ENCODE measurements at places on chromosomes 3 and 15. TPM values are rescaled to one million over a fixed set of nuclear protein-coding genes. Genes with fewer than 3 reads are reported as not detected.

DNA sequence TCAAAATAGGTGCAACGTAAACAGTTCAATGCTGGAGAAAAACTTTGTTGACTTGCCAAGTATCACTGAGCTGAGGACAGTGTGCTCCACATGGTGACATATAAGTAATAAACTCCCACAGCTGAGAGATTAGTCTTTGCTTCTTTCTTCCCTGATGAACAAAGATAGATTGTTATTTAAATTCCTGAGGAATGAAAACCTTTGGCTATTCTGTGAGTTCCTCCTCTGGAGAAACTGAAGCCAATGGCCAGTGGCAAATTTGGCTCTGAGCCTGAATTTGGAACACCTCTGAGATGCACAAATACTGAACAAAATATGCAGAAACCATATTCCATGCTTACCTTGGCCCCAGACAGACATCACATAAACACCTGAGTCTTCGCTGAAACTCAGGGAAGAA lies 63.3 kb downstream of the RPL22L1 start:
- DNase-seq: no peak

GRCh38 chr3:10983219-10983916 lies 9.2 kb upstream of the SLC6A1 start:
- peak; percentile 13 for DNase-seq

The CISH gene
- total RNA-seq: 4.4 TPM

DNA sequence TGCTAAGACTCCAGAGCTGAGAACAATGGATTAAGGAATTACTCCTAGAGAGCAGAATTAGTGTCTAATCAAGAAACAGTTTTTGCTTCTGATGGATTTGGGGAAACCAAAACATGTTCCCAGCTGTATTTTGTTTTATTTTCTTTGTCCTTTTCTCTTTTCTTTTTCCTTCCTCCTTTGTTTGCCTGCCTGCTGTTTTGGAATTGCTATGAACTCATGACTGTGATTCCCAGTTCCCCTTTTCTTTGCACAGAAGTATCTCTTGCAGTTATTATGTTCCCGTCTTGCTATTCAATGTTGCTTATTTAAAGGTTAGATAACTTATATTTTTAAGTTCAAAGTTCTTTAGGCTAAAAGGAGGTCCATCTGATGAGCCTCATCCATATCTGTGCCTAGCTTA lies 77.0 kb upstream of the GBE1 start:
- no peak for DNase-seq

DNA sequence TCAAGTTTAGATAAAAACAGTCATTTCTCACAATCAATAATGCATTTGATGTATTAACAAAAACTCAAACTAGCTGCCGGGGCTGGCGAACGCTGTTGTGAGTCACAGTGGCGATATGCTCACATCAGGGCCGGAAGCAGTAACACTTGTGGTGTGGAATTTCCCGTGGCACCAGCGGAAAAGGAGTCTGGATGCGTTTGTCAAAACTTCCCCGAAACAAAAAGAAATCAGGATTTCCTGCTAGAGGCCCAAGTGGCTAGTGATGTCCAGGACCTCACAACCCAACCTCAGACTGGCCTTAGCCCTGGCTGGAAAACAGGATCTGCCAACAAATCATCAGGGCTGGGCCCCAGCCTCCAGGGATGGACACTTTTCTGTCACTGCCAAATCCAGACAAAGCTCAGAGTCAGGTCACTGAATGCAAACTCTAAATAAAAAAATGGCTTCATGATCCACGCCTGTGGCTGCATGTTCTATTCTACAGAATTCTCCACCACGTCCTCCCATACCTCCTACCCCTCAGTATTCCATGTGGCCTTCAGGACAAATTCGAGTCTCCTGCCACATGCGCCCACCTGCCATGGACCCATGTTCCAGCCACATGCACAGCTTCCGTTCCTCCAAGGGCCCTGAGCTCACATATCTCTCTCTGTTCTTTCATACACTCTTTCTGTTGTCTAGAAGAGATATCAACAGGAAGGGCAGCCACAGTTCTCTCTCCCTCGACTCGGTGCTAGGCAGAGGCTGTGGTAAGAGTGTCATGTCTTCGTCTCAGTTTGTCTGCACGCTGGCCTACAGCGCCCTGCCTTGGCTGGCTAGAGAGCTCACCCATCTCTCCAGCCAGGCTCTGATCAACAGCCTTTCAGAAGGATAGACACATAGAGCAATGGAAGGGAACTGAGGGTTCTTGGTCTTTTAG lies 35.4 kb downstream of the EHD4 start:
- DNase-seq: peak; percentile 46

DNA sequence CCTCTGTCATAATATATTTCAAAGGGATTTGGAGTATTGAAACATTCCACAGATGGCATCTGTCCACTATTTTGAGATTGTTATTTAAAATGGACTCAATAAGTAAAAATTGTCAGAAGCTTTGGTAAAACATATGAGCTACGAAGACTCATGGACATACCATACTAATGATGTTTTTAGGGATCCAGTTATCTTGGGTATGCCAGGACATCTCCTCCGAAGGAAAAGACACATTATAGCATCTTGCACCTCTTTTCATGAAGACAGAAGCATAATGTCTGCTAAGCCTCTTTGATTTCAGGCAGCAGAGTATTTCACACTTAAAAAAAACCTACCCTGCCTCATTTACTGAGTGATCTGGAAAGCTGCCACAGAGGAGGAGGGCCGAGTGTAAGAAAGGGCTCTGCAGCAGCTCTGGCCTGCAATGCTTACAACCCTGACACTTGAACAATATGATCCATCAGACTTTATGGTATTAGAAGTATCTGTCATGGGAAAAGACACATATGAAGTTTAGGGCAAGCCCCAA lies 284.8 kb downstream of the TUSC7 start:
- DNase-seq: no peak

DNA sequence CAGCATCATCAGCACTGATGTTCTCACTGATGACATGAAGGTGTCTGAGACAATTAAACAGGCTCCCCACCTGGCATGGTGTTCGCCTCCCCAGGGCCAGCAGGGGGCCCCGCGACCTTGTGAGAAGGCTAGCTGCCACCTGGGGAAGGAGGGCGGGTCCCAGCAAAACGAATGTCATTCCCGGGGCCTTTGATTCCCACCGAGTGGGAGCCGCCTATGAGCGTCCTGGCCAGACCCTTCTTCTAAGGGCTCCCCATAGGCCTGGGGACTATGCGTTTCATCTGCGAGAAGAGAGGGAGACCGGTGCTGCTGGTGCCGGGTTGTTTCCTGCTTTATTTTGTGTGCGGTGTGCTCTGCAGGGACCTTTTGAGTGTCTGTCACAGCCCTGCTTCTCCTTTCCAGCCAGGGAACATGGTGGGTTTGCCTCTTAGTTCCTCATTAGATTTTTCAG lies 20.5 kb upstream of the MINDY4B start:
- DNase-seq: peak; percentile 60

The UBE2Q2 gene
- 21.2 TPM for total RNA-seq

DNA sequence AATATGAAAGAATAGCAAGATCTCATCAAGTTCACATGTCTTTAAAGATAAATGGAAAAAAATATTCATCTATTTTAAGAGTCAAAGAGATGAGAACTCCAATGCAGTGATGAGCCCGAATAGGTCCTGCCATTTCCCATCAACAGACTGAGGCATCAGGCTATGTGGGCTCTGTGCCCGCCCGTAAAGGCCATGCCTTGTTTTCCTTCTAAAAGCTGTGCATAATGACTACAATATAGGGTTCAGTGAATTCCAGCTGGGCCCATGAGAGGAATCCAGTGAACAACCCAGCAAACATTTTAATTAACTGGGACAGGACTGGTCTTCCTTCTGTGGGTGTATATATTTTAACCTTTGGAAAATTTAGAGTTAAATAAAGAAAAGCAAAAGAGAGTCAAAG lies 44.6 kb downstream of the RASGRP1 start:
- DNase-seq: no peak

DNA sequence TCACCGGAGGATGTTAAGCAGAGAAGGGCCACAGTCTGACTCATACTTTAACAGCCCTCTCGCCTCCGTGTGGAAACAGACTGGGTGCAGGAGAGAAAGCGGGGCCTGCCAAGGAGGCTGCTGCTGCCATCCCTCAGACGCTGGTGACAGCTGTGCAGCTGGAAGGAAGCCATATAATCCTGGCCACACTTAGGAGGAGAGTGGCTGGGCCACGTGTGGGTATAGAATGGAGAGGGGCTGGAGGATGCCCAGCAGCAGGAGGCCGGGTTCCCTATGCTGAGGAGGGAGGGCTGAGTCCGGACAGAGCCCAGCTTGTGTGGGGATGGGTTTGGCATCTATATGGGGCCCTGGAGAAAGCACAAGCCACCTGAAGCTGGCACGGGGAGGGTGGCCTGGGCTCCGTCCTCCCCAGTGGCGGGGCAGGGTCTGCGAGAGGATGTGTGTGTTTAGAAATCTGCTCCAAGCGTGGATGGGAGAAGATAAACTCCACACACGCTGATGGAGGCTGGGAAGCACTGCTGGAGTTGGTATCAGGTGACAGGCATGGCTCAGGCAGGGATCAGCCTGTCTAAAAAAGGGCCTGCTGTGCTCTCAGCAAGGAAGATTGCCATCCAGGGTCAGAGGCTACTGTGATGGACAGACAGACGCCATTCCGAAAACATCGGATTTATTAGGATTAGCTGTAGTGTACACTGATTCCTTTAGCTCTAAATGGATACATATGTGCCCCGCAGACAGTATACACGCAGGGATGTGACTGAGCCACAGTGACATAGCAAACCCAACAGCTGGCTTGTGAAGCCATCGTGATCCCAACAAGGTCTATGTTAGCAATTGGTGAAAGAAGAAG lies 15.9 kb downstream of the ABTB1 start:
- DNase-seq: peak; percentile 20

DNA sequence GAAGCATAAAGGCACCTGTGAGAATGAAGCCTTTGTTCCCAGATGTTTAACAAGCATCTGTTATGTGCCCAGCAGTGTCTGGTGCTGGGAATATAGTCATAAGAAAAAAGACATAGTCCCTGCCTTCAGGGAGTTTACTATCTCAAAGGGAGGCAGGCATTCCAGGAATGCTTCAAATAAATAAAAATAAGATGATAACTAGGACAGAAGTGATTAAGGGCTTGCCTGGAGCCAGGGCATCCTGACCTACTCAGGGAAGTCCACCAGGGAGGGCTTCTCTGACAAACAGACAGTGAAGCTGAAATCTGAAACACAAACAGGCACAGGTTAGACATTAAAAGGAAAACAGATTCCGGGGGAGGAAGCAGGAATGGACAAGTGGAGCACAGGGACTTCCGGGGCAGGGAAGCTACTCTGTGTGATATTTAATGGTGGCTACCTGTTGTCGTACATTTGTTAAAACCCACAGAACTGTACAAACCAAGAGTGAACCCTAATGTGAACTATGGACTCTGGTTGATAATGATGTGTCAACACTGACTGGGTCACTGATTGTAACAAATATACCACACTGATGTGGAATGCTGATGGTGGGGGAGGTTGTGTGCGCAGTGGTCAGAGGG lies 53.3 kb downstream of the ITGB5 start:
- no peak for DNase-seq

- peak; percentile 54 for DNase-seq
Observed at GRCh38 chr3:184812662-184813042, 686 bp downstream of the VPS8 start.

GRCh38 chr3:114892131-114892879 lies 254.8 kb downstream of the ZBTB20 start:
- no peak for DNase-seq

- no peak for DNase-seq
Observed at GRCh38 chr3:112046599-112046998, 12.1 kb downstream of the TMPRSS7 start.

The NTRK3 gene
- 2.8 TPM for total RNA-seq

- DNase-seq: no peak
Observed at GRCh38 chr3:129245141-129245540, 4.3 kb upstream of the COPG1 start.

- DNase-seq: no peak
Observed at GRCh38 chr3:68866157-68866556, 66.2 kb downstream of the TAFA4 start.

The FANCD2OS gene
- not detected for total RNA-seq

GRCh38 chr3:177314897-177315296 lies 117.6 kb upstream of the TBL1XR1 start:
- no peak for DNase-seq

DNA sequence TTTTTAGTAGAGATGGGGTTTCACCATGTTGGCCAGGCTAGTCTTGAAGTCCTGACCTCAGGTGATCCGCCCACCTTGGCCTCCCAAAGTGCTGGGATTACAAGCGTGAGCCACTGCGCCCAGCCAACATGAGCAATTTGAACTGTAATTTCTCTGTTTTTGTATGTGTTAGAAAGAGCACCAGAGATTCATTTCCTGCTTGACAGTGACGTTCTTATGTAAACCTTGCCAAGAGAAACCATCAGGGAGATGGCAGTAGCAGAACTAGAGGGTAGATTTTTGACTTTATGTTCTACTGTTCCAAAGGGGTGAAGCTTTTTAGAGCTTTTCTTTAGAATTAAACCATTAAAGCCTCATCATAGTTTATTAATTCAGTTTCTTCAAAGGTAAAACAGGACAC lies 148.1 kb upstream of the UMPS start:
- DNase-seq: no peak

DNA sequence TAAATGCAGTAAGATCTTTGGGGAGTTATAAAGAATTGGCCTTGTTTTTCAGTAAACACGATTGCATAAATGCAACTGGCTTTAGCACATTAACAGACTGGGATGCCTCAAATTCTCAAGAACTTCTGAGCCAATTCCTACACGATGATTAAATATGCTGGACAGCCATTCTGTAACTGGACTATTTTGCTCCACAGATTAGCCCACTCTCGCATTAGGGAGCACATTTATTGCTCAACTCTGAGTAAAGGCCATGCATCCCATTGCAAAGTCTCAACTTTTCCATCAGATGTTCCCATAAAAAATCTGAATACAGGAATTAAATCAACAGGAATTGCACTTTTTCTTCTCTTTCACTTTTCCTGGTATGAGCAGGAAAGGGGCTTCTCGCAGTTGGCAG lies 66.7 kb upstream of the PRICKLE2 start:
- no peak for DNase-seq

DNA sequence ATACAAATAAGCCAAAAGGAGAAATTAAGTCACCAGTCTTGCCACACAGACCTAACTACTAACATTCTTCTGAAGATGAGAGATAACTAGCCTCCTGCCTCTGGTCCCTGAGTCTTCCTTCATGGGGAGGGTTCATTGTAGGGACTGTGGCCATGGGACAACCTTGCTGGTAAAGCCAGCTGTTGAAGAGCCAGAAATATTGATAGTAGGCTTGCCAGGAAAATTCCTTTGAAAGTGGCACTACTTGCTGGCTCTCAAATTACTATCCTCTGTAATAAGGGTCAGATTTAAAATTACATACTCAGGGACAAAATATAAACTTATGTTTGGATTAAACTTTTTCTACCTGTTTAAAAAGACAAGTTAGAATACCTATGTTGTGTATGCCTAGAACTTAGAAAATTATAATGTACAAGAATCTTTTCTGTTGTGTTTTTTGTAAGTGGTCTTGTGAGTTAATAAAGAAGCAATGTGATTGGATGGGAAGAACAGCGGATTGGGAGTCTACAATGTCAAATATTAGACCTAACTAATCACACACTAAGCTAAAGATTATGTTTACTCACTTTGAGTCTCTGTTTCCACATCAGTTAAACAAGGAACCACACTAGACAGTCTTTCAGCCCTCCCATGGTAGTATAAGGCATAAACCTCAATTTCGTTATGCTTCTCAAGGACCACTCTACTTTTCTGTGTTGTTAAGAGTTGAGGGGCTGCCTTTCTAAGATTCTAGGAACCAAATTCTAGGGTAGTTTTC lies 60.0 kb upstream of the TRIM71 start:
- DNase-seq: no peak

The INO80 gene
- 21.8 TPM for total RNA-seq

- no peak for DNase-seq
Observed at GRCh38 chr3:123774474-123774873, 109.7 kb downstream of the MYLK start.

The FGD5 gene
- total RNA-seq: 15.9 TPM
